ENCODE measurements at places on chromosomes 3 and 15.

- no peak for DNase-seq
These were observed 696.3 kb downstream of the NR2F2 start for GRCh38 chr15:97026781-97027180.

DNA sequence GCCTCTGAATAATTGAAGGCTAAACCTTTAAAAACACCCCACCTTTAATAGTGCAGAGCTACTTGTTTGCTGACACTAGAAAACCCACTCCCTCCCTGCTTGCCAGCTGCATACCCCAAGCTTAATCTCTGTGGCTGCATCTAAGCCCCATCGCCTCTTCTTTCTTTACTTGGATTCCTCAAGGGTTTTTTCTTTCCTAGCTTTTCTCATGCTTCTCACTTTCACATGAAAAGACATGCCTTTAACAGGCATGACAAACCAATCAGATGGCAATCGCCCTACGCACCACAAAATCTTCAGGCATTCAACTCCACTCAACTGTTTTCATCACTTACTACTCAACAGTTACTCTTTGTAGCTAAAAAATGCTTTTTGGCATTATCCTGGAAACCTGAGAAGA, 77.5 kb downstream of the PLD1 start:
- DNase-seq: no peak

DNA sequence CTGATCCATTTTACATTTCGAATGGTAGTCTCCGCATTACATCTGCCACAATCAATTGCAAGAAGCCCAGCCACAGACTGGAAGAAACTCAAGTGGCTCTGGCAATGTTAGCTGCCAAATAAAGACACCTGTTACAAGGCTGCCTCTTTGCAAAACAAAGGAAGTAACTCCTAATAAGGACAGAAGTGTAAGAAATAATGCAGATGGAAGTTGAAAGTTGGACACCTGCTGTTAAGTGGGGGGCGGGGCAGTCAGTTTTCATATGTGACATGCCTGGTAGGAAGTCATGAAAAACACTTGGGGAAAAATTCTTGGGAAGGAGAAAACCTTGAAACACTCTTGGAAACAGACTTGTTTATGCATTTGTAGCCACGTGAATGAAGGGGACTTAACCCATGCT, 54.1 kb upstream of the ATP2C1 start:
- DNase-seq: no peak

GRCh38 chr3:4416961-4417360, 50.1 kb downstream of the SUMF1 start:
- peak; percentile 66 for DNase-seq

DNA sequence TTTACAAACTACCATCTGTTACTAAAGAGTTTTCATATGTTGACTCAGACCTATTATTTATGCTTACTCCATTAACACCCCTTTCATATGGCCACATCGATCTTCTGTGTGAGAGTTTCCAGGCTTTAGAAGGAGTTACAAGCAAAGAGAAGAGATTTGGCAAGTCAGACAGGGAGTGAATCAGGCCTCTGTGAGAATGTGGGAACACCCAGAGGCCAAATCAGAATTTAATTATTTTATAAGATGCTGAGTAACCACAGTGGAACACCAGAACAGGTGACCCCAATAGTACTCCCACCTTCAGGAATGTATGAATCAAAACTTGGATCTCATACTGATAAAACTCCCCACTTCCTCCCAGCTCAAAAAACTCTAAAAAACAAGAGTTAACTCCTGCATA, 42.0 kb downstream of the IFT57 start:
- no peak for DNase-seq

DNA sequence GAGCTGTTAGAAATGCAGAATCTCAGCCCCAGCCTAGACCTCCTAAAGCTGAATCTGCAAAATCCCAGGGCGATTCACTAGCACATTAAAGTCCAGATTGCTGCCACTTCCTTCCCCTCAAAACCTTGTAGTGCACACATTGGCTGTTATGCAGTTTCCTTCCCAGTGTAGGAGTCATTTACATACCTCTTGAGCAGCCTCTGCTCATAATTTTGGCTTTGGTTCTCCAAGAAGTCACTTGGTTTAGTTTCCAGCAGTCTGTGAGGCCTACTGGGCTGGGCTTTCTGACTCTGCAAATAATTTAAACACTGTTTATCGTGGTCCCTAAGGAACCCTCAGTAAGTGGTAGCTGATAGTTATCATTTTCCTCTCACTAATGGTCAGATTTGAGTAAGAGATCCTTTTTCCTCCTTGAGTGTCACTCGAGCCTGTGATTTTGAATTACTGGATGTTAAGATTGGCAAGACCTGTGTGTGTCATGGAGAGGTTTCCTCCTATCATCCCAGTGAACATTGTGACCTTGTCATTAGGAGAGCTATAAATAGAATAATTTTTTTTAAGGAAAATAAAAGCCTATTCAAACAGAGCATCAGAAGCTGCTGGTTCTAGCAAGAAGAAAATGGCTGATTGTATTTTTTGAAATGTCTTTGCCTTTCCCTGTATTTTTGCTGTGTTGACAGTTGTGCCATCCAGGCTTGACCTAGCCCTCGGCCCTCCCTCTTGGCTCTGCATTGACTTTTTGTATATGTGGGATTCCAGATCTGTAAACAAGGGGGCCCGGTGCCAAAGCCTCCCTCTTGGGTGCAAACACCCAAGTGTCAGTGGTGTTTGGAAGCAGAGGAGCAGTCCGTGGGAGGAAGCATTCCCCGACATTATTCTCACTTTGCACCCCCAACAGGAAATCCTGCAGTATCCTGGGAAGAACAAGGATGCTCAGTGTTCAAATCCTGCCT, 134.8 kb upstream of the ANKRD28 start:
- no peak for DNase-seq

GRCh38 chr3:113314923-113315322, 103.6 kb downstream of the BOC start:
- no peak for DNase-seq

DNA sequence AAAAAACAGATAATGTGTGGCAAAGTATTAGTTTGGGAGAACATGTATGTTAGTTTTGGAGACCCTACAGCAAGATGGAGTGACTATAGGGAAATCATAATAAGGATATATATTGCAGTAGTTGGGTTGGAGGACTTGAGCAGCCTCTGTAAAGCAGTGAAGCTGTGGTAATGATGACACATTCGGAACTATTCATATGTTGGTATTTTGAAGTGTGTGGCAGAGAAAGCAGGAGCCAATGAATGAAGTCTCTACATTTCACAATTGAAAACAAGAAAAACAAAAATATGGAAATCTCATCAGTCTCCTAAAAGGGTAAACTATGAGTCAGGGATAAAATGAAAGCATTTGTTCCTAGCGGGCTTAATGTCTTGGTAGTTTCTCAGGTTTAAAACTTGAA, 645.9 kb downstream of the OTOL1 start:
- DNase-seq: no peak

DNA sequence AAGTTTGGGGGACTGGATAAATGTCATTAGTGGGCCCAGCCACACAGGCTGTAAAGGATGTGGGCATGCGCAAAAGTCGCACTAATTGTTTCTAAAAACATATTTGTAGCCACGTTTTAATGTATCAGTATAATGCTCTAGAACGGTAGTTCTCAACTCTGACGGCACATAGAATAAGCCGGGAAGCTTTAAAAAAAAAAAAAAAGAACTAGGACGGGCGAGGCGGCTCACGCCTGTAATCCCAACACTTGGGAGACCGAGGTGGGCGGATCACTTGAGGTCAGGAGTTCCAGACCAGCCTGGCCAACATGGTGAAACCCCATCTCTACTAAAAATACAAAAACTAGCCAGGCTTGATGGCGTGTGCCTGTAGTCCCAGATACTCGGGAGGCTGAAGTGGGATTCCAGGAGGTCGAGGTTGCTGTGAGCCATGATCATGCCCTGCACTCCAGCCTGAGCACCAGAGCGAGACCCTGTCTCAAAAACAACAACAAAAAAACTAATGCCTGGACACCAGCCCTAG, 618 bp upstream of the MON1A start:
- DNase-seq: no peak

GRCh38 chr15:26177816-26178215, 314.7 kb upstream of the ATP10A start:
- no peak for DNase-seq

- DNase-seq: no peak
These were observed 378.6 kb downstream of the MAGI1 start for GRCh38 chr3:65660000-65660598.

DNA sequence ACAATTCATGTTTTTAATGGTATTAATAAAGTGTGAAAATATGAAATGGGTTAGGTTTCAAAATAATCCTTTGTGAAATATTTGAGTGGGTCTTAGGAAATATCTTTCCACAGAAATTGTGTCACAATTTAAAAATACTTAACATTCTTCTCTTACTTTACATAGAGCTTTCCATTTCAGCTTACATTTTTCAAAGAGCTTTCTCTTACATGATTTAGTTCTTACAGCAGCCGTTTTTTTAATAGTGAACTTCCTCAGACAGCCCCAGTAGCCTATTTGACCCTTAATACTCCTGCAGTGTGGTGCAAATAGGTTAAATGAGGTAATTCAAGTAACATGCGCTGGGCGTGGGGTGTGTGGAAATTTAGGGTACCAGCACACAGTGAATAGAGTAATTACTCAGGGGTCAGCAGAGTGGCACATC, 21.8 kb downstream of the P2RY12 start:
- DNase-seq: no peak

GRCh38 chr3:107523289-107523538, 452 bp downstream of the BBX start:
- no peak for DNase-seq

- DNase-seq: peak; percentile 71
These were observed 465.3 kb upstream of the CBLB start for GRCh38 chr3:106333911-106334618.

GRCh38 chr3:149592758-149593240, 65.0 kb downstream of the WWTR1 start:
- DNase-seq: no peak

GRCh38 chr15:81863162-81863561, 182.7 kb downstream of the MEX3B start:
- no peak for DNase-seq

DNA sequence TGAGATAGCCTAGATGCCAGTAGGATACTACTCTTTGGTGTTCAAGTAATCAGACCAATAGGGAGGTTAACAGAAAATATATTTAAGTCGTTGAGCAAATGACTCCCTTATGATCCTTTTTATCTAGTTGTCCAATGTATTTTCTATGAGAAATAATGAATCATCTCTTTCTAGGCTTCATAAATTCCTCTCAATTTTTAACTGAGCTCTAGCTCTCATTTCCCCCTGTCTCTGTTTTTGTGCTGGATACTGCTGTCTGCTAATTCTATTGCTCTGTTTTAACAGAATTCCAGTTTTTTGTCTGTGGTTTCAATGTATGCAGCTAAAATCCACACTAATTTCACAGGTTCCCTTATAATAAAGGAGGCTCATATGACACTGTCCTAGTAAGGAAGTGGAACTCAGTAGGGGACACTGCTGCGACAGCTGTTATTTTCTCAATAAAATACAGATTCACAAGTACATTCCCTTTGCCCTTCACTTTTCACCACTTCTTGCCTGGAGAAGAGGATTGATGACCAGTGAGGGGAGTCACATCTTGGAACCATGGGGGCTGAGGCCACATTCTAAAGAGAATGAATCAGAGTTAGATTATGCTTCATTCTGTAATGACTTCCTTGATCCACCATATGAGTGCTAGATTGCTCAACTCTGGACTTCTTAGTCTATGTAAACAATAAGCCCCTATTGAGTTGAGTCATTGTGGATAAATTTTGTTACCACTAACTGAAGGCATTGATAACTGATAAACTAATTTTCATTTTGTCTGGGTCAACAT, 558.7 kb upstream of the KCNMB2 start:
- no peak for DNase-seq

DNA sequence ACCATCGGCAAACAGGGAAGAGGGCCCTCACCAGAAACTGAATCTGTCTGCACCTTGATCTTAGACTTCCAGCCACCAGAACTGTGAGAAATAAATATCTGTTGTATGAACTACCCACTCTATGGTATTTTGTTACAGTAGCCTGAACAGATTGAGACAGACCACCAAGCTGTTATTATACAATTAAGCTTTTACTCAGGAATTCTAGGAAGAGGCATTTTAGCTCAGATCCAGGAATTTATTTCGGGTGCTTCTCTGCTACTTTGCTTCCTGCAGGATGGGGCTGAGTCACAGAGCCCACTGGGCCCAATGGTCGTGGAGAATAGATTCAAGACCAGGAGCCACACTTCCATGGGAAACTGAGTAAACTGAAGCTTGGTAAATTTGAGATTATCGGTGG, 145.5 kb upstream of the PFN2 start:
- DNase-seq: no peak

DNA sequence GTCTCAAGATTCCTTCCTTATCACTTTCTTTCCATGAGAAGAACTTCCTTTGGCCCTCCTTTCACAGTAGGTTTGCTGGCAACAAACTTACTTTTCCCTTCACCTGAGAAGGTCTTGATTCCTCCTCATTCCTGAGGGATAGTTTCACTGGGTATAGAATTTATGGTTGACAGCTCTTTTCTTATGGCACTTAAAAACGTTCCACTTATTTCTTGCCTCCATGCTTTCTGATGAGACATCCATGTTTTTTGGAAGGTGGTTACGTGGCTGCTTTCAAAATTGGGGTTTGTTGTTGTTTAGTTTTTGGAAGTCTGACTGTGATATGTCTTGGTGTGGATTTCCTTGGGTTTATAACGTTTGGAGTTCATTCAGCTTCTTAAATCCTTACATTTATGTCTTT, 8.2 kb upstream of the PLXNA1 start:
- DNase-seq: no peak

DNA sequence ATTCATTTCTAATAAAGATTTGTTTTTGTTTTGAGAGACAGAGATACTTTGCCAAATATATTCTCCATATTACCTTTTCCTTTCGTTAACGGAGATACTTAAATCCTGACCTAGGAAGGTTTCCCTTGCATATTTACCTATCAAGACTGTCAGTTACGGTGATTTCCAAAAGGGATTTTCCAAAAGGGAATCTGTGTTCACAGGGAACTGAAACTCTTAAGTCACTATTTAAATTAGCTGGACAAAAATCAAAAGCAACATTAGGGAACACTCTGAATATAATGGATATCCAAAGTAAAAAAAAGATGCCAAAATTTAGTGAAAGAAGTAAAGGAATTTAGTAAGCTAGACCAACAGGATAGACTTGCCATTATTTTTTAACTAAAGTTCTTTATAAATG, 576 bp downstream of the LRRFIP2 start:
- no peak for DNase-seq

- DNase-seq: no peak
These were observed 117.9 kb upstream of the COL6A5 start for GRCh38 chr3:130227540-130227939.

DNA sequence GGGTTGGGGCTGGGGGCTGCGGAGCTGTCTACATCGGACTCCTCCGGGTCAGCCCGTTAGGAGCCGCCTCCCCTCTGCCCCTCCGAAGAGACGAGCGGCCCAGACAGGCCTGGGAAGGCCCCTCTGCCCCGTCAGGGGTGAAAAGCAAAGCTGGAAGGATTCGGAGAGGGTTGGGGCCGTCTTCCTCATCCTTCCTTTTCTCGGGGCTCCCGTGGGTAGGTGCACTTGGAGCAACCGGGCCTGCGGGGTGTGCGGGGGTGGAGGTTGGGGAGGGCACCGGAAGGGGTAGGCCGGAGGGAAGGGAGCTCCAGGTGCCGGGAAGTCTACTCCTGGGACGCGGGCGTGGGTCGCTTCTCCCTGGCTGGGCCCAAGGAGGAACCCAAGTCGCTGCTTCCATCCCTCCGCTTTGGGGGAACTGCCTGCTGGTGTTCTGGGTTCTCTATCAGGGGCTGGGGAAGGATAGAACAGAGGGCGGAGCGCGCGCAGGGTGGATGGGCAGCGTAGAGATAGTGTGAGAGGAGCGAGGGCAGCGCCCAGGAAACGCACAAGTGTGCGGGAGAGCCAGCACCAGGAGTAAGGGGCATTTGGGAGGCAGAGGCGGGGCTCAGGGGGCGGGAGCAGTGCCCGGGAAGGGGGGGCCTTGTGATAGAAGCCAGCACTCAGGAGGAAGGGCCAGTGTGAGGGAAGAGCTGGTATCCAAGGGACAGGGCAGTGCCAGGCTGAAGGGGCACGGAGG, 590 bp downstream of the POLR2H start:
- DNase-seq: peak; percentile 70
